ENCODE measurements at places on chromosomes 1 and 21.

DNA sequence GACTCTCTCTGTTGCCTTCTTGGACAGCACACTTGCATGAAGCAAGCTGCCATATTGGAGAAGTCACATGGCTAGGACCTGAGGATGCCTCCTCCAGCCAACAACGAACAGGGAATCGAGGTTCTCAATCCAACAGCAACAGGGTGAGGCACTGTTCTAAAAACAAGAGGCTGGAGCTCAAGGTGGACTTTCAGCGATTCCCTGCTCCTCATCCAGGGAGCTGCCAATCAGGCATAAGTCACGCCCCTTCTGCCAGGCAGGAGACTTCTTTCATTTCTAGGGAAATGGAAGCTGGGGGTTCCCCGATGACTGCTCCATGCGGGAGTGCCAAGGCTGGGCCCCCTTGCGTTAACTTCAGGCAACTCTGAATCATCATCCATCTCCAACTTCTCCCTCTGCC is 22.7 kb upstream of the IFNAR1 start:
- no peak for DNase-seq

GRCh38 chr1:67664048-67664447 is 21.0 kb upstream of the GADD45A start:
- DNase-seq = no peak

GRCh38 chr1:203188686-203189232 is 2.3 kb upstream of the CHI3L1 start:
- no peak for DNase-seq

DNA sequence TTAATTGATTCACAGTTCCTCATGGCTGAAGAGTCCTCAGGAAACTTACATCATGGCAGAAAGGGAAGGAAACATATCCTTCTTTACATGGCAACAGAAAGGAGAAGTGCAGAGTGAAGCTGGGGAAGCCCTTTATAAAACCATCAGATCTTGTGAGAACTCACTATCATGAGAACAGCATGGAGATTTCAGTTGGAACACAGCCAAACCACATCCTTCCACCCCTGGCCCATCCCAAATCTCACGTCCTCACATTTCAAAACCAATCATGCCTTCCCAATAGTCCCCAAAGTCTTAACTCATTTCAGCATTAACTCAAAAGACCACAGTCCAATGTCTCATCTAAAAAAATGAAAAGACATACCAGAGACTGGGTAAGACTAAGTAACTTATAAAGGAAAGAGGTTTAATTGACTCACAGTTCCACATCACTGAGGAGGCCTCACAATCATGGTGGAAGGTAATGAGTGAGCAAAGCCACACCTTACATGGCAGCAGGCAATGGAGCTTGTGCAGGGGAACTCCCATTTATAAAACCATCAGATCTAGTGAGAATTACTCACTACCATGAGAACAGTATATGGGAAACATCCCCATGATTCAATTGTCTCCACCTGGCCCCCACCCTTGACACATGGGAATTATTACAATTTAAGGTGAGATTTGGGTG is 105.2 kb downstream of the MRPL39 start:
- no peak for DNase-seq

GRCh38 chr21:20301395-20301794 is 696.8 kb upstream of the NCAM2 start:
- no peak for DNase-seq

DNA sequence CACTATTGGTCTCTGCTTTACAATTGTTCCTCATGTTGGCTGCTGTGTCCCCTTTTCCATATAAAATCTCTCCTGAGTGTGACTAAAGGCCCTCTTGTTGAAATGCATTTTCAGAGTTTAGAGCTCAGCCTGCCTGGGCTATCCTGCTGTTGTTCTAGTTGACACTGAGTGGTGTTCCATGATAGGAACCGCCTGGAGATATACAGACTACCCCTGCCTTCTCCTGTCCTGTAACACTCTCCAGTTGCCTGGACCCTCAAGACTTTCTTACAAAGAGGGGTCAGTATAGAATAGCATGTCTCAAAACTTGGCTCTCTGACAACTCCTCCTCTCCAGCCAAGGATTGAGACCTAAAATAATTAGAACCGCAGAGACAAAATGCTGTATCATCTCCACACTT is 152.0 kb upstream of the POU3F1 start:
- DNase-seq = no peak
